ENCODE measurements at places on chromosomes 5 and 9. TPM values are rescaled to one million over a fixed set of nuclear protein-coding genes. Genes with fewer than 3 reads are reported as not detected.

The ENDOG gene
- 18.4 TPM for total RNA-seq

The ZDHHC11 gene
- 8.1 TPM for total RNA-seq

The TBC1D9B gene
- total RNA-seq, result 151 TPM

The SCGB3A2 gene
- total RNA-seq, result not detected

The AK1 gene
- total RNA-seq, result 11.5 TPM

The OBP2B gene
- not detected for total RNA-seq

The IRGM gene
- total RNA-seq, result 1.5 TPM

The NUTM2F gene
- total RNA-seq, result not detected

The DDX4 gene
- total RNA-seq, result not detected

The C9orf50 gene
- not detected for total RNA-seq

The GABRA1 gene
- not detected for total RNA-seq

The SPAG8 gene
- total RNA-seq, result 1.6 TPM

The IFNA2 gene
- not detected for total RNA-seq

The PCDHGC5 gene
- total RNA-seq, result 0.17 TPM

The ADGRV1 gene
- not detected for total RNA-seq

The C1QTNF2 gene
- not detected for total RNA-seq

The DBH gene
- total RNA-seq, result not detected

The PCDHGA9 gene
- total RNA-seq, result 0.92 TPM

The GPR151 gene
- total RNA-seq, result not detected

The CDH6 gene
- total RNA-seq, result not detected

The SLC23A1 gene
- total RNA-seq, result 0.36 TPM

The SPATA6L gene
- total RNA-seq, result 0.78 TPM

The PCSK1 gene
- total RNA-seq, result not detected

The ZNF883 gene
- 0.22 TPM for total RNA-seq

Data from natural killer cell treated with Interleukin-12 subunit alpha and Interleukin-12 subunit beta and Interleukin-15 and Interleukin-18, amount 100 ng/mL, for 72 hours (primary cell).